NCI-H2081 treated with DMSO at 0.1 percent for 48 hours (cell line): ENCODE measurements at places on chromosomes 5 and 9.

DNA sequence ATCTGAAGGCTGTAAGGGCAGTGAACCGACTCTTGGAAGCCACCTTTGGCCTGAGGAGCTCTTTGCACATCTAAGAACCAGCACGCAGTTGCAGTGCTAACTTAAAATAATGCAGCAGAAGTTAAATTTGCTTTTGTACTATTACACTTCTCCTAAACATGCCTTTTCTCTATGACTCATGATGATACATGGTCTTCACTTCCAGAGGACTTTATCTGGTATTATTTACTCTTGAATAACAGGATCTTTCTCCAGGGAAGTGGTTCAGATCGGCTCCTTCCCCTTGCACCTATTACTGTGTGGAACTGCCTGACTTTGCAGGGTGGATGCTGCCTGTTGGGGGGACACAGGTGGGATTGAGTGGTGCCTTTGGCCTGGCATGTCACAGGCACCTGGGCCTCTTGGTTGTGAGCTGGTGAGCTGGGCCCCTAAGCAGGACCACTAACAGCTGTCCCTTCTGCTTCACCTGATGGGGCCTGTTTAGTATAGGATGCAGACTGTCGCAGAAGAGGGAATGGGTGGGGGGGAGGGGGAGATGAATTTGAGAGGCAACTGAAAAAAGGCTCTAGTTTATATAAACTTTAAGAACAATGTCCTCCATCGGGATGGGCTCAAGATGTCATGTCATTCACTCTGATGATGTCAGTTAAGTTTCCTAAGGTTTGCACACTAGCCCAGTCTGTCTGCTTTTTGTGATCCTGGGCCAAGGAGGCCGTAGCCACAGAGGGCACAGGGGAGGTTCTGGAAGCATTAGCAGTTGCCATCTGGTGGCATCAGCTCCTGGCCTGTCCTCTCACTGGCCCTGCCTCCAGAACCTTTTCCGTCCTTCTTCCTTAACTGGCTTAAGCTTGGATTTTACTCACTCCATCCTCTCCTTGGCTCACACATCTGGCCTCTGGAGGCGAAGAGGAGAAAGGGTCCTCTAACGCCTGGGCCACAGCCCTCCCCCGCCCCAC is 33.9 kb upstream of the GABBR2 start:
- DNase-seq = no peak

- no peak for DNase-seq
Measured at GRCh38 chr5:115656404-115656803, 30.6 kb upstream of the TMED7 start.

DNA sequence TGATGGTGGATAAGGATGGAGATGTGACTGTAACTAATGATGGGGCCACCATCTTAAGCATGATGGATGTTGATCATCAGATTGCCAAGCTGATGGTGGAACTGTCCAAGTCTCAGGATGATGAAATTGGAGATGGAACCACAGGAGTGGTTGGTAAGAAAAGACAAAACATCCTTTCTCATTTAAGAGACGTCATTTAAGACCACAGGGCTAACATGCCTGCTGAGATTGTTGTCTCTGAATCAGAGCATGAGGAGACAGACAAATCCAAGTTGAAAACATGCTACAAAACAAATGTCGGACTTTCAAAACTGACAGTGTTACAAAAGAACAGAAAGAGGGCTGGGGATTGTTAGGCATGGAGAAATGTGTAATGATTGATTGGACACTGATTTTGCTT is 4.6 kb downstream of the CCT5 start:
- no peak for DNase-seq

DNA sequence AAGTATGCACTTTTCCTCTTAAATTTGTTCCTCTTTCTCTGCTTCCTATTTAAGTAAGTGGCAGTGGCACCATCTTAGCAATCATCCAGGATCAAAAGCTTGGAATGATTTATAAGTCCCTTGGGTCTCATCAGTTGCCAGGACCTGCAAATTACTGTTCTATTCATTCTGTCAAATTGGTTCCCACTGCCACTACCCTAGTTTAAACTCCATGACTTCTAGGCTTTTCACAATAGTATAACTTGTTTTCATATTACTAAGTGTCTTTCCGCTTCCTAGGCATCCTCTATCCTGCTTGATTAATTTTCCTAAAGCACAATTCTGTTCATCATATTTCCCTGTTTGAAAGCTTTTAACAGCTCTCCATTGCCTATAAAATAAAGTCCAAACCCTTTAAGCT is 363.9 kb upstream of the MEF2C start:
- no peak for DNase-seq

DNA sequence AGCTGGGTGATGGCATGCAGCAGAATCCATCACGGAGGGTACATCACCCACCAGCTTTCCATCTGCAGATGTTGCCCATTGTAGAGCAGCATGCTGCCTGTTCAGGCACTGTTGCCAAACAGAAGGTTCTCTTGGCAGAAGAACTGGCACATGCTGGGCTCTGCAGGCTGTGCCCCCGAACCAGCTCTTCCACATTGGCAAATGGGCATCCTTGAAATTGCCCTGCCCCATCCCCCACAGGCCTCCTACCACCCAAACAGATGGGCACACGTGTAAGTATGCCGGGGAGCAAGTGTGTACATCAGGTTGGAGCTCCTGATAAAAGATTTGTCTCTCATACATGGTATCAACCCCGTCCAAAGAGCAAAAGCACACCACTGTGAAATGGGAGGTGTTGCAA is 220.3 kb upstream of the TAS2R1 start:
- DNase-seq = no peak

DNA sequence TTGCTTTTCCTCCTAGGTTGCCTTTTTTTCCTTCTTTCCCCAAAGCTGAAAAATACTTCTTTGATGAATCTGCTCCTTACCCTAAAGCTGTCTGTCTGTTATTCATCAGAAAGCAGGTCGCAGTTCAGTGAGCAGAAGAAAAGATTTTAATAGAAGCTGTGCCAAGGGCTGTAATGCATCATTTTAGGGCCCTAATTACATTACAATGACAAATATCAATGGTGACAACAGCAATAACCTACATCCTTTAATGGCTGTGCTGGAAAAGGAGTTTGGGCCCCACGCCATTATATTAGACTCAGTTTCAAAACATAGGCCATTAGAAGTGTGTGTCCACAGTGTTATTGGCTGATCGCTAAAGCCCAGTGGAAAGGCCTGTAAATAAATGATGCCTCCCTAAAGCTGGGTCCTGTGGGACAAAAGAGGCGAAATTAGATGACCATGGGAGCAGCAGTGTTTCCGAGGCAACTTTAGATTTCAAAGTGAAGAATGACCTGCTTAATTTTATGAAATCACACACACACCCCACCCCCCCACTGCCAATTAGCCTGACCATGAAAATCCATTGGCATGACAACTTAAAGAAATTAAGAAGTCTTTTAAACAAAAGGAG is 38.4 kb downstream of the TLE4 start:
- DNase-seq = peak; percentile 24

- no peak for DNase-seq
Measured at GRCh38 chr9:113931140-113931539, 55.0 kb downstream of the ZNF618 start.

DNA sequence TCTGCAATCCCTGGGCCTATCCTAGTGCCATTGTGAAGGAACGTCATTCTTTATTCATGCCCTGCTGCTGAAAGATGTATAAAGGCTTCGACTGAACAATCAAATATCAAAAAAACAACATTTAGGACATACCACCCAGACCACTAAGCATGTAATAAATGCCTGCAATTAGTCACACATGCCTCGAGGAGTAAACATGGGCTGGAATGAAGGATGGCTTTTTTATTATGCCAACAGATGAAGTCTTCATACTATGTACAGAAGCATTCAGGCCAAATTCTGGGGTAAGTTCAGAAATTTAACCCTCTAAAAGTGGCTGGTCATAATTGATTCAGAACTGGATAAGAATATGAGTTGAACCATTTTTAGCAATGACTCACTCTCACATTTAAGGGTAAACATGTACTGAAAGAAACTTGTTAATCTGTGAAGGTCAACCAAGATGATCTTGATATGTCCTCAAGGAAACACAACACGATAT is 38.1 kb downstream of the FAM240B start:
- DNase-seq = no peak

- no peak for DNase-seq
Measured at GRCh38 chr5:172194985-172195774, 1.2 kb downstream of the EFCAB9 start.

GRCh38 chr5:25119650-25120049 is 474.9 kb upstream of the CDH10 start:
- no peak for DNase-seq

- no peak for DNase-seq
Measured at GRCh38 chr5:136062366-136063274, 33.8 kb downstream of the TGFBI start.

- DNase-seq = peak; percentile 39
Measured at GRCh38 chr5:143557061-143557818, 153.8 kb upstream of the NR3C1 start.

GRCh38 chr9:32431940-32432555 is 47.6 kb downstream of the ACO1 start:
- DNase-seq = no peak

DNA sequence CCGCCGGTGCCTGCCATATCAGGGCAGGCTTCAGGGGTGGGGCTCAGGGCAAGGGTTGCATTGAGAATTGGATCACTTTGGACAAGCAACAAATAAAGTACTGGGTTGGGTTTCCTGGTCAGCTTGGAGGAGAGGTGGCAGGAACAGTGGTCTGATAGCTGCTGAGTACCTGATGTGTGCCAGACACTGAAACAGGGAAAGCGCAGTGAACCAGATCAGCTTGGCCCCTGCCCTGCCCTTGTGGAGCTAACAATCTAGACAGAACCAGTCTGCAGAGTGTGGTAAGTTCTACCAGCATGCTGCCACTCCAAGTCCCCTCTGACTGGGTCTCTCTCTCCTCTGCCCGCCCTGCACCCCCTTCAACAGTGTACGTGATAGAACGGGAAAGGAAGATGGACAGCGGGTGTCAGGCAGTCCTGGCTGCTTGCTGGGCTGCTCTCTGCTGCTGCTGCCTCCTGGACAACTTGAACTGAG is 53.4 kb downstream of the CYSTM1 start:
- DNase-seq = no peak

DNA sequence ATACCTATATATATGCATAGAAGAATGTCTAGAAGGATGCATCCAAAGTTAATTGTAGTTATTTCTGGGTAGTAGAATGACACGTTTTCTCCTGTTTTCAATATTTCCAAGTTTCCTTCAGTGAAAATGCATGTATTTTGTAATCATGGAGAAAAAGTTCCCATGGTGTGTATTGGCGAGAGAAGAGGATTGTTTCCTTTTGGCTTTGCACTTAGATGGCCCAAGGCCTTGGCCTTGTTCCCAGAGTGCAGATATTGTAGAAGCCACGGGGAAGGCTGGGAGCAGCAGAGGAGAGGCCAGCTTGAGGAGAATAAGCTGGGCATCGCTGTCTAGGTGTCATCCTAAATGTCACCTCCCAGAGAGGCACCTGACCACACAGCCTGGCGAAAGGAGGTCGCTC is 44.0 kb downstream of the IRF1 start:
- DNase-seq = no peak

DNA sequence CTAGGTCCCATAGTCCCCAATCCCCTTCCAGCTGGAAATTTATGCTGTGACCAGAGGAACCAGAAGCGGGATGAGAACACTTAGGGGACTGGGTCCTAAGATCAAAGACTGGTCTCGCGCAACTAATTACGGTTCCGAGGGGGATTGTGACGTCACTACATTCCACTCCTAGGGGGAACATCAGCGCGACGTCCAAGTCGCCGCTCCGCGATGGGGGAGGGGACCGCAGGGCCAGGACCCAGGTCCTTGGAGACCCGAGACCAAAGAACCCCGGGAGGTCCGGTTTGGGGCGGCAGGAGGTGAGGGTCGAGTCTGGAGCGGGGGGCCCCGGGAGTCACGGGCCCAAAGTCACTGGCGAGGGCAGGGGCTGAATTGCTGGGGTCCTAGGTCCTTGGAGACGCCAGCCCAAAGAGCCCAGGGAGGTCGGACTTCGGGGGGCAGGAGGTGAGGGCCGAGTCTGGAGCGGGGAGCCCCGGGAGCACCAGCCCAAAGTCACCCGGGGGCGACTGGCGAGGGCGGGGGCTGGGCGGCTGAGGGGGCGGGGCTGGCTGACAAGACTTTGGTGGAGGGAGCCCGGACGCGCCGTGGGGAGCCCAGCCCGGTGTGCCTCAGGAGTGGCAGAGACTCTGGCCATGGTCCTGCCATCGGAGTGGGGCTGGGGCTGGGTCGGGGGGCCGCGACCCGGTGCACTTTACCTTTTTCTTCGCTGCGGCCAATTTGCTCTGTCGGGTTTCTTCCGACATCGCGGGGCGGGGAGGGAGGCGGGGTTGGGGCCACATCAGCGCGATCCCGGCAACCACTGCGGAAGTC is at the start of gene GOLGA2:
Gene GOLGA2 (minus strand): TSS at position 810 of the 810 bp plus-strand sequence. CDS start 31 bp downstream, at position 779.
- no peak for DNase-seq

DNA sequence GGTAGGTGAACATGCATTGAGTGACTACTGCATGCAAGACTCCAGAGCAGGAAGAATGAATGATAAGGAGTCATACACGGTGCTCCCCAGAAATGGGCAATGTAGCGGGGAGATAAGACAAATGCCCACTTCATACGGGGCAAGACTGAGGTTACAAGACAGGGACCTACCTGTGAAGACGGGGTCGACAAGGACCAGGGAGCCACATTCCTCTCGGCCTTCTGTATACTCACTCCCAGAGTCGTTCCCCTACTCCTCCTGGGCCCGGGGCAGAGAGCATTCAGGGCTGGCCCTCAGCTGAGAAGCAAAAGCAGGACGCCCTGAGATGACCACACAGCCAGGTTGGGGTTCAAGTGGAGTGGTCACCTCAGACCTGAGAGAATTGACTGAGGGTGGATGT is 26.7 kb downstream of the PITX1 start:
- DNase-seq = no peak

GRCh38 chr5:79236970-79237739 is 1.2 kb downstream of the JMY start:
- no peak for DNase-seq

DNA sequence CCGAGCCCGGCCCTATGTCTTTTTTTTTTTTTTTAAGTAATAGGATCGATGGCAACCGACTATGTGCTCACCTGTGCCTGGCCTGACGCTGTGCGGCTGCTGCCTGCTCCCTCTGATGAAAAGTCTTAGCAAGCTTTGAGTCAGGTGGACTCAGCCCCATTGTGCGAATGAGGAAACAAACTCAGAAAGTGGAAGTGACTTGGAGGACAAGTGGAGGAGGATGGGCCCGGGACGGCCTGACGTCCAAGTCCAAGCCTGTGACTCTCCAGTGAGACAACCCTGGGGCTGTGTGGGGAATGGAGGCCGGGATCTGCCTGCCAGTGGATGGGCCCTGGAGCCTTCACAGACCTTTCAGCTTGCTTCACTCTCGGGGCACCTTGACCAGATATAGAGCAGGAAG is 57.9 kb downstream of the EXD3 start:
- no peak for DNase-seq

DNA sequence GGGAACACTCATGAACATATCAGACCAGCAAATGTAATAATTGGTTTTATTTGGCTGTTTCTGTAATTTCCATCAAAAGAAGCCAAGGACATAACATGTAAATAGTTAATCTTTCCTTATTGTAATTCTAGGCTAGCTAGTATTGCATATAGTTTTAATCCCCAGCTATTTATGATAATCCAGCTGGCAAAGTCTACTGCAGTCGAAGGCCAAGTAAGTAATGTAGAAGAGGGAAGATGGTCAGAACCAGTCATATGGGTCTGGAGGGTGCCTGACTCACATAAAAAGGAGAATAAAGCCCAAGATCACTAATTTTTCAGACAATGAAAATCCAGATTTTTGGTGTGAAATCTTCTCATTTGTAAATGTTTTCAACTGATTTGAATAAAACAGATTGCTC is 106.3 kb downstream of the CCDC192 start:
- DNase-seq = no peak

- no peak for DNase-seq
Measured at GRCh38 chr5:83777856-83778255, 57.2 kb upstream of the HAPLN1 start.
